ENCODE measurements at places on chromosomes 16 and 17.

GRCh38 chr17:37167756-37168155, 208.0 kb upstream of the C17orf78 start:
- DNase-seq, result no peak

- DNase-seq, result no peak
Observed at GRCh38 chr17:48514477-48514876, 16.3 kb downstream of the HOXB1 start.

GRCh38 chr16:55815320-55815719, 17.6 kb downstream of the CES1 start:
- DNase-seq, result no peak

DNA sequence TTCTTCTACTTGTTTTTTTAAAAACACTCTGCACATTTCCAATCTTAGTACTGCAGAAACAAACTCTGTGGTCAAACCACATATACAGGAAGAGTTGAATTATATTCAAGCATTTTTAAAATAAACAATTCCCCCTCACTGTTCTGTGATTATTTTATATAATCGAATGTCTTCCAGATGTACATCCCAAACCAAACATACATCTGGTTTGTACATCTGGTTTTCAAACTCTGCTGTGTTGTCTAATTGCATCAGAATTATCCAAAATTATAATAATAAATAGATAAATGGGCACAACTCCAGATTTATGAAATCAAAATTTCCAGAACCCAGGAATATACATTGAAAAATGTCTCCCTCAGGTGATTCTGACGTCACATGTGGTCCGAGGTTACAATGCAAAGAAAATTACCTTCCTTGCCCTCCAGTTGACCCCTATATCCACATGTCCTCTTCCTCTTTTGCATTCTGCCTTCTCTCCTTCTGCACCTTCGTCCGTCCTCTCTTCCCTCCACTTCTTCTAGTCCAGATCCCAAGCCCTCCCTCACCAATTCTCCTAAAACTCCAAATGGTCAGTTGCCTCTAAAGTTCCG, 13.3 kb upstream of the CCDC144A start:
- DNase-seq, result no peak

- no peak for DNase-seq
Observed at GRCh38 chr16:82293671-82294070, 123.6 kb upstream of the MPHOSPH6 start.

GRCh38 chr16:2273931-2274330, 6.0 kb upstream of the RNPS1 start:
- no peak for DNase-seq

GRCh38 chr17:18963126-18964017, 11.4 kb downstream of the SLC5A10 start:
- no peak for DNase-seq

GRCh38 chr17:46821482-46822387, 3.2 kb upstream of the WNT3 start:
- no peak for DNase-seq

DNA sequence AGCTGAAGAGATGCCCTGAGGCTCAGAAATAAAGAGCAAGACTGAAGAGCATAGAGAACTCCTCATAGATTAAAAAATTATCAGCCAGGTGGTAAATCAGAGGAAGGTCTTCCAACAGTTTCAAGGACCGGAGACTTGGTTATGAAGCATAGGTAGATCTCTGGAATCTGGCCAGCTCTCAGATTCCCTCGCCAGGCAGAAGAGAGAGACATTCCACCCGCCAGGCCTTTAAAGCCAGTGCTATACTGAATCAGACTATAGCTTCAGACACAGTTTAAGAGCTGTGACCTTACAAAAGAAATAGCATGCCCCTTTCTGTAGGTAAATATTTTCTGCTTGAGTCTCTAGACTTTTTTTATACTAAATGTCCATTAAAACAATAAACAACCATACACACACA, 70.3 kb downstream of the NFATC3 start:
- no peak for DNase-seq
